NCI-H187 (cell line): ENCODE measurements at places on chromosomes 1 and 21.

DNA sequence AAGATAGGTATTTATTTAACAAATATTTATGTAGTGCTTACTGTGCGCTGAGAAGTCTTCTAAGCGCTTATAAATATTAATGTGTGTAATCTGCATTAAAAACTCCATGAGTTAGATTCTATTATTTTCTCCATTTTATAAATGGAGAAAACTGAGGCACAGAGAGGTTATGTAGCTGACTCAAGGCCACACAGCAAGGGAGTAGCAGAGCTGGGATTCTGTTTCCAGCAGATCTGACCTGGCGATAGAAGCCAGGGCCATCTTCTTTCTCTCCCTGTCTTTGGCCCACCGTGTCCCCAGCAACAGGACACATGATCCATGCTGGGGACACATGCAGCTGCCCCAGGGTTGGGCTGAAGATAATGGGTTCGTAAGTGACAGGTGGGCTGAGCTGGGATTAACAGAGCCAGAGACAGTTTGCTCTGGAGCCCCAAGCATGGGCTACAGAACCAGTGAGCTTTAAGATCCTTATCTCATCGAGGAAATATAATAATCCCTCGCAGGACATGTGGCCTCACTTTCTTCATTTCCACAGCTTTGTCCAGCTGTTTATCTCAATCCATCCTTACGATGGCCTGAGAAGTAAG lies 30.3 kb downstream of the IGSF21 start:
- DNase-seq, result no peak

DNA sequence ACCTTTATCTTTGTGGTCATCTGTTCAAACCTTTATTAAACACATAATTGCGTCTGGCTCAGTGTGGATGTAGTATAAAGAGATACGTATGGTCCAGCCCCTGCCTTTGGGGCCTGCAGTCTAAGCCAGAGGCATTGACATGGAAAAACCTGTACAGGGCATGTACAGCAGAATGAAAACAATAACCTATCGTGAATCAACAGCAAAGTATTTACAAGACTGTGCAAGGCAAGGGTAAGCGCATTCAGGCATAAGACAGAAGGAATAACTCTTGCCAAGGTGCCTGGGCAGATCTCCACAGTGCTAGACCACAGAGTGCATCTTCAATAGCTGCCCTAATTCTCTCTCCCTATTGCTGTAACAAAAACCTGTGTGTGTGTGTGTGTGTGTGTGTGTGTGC lies 35.5 kb downstream of the KIRREL1 start:
- DNase-seq, result no peak

DNA sequence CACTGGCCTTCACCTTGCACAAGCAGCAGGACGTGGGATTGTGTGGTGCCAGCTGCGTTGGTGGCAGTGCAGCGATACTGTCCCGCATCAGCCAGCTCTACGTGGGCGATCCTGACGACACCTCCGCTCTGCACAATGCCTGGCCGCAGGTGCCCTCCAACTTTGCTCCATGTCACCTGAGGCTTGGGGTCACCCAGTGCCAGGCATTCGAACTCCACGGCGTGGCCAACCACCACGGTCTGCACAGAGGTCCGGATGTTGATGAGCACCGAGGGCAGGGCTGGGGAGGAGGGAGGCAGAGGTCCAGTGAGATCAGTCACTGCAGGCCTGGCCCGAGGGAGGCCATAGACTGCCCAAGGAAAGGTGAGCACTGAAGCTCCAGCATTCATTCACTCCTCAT lies 22.6 kb downstream of the LDLRAD2 start:
- DNase-seq, result no peak

GRCh38 chr1:151377150-151377884 lies 4.8 kb upstream of the SELENBP1 start:
- DNase-seq, result no peak

GRCh38 chr21:45289655-45290515 lies 2.2 kb upstream of the POFUT2 start:
- DNase-seq, result no peak

- DNase-seq, result no peak
Measured at GRCh38 chr1:12774801-12775345, 1.3 kb downstream of the PRAMEF12 start.
